Esophagus squamous epithelium (tissue), 5 donors: ENCODE measurements at places on chromosomes 2 and 18.

- DNase-seq, result no peak
Measured at GRCh38 chr2:30675758-30676157, 131.5 kb downstream of the CAPN13 start.

DNA sequence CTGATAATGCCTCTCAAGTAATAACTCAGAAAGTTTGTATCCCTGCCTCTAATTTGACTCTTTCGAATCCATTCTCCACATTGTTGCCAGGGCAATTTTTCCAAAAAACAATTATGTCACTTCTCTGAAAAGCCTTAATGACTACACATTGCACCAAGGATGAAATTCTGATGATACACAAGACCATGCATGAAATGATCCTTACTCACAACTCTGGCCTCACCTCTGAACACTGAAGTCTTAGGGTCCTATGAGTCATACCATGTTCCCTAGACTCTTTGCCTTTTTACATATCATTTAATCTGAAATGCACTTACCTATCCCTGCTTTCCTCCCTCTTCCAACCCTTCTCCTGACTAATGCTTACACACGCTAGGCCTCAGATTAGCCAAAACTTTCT, 51.0 kb downstream of the WDPCP start:
- DNase-seq, result no peak

DNA sequence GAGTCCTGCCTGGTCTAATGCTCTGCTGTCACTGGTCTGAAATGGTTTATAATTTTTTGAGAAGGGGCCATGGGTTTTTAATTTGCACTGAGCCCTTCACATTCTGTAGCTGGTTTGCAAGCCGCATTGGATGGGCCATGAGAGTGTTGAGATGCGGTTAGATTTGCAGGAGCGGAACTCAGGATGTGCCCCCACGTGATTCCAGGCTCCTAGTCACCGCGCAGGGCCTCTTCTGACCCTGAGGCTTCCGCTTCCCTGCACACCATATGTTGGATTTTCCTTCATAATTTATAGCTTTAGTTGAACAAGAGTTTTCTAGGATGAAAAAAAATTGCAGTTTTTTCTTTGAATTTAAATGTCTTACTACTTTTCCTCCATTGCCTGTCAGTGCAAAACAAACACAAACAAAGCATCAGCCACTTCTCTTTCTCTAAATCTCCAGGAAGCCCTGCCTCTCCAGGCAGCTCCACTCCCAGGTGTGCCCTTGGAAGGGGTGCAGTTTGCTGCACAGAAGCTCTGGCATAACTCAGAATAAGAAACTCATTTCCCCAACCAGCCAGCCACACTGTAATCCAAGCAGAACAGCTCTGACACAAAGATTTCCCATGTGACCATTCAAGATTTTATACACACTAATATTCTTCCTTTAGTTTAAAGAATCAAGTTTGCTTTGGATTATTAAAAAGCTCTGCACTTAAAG, 18.4 kb upstream of the TPO start:
- no peak for DNase-seq

DNA sequence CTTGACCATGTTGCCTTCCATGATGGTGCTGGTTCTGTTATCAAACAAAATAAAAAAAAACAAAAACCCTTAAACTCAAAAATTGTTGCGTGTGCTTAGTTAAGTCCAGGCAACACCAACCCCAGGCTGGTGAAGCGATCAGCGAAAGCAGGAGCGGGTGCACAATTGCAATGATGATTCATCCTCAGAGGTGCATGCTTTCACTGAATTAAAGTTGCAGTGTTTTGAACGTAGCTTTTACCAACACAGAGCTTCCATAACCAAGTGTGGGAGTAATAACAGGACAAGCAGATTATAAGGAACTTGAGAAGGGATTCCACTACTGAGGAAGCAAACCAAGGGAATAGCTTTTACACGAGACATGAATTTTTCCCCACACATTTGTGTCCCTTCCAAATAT, 39.7 kb upstream of the RAPH1 start:
- no peak for DNase-seq

DNA sequence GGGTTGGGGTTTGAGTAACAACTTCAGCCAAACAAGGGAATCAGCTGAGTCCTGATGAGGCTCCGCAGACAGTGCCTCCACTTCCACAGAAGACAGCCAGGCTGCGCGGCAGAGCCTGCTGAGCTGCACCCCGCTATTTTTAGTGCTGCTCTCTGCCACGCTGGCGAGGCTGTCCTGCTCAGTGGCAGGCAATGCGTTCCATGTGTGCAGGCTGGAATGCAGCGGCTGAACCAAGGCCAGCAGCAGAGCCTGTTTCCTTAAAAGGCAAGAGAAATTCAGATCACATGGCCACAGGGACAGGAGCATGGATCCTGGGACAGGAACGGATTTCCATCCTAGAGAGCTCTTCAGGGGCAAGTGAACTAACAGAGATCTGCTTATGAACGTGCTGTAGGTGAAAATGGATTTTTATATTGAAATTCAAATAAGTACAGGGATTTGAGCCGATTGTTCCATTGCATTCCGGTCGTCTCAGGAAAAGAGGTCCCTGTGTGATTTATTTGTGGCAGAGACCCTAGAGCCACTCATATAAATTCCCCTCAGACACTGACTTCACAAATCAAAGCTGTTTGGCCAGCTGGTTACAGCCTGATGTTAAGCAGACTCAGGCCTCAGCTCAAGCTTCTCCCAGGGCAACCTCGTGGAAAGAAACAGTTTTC, 98.7 kb downstream of the COL6A3 start:
- DNase-seq, result no peak

DNA sequence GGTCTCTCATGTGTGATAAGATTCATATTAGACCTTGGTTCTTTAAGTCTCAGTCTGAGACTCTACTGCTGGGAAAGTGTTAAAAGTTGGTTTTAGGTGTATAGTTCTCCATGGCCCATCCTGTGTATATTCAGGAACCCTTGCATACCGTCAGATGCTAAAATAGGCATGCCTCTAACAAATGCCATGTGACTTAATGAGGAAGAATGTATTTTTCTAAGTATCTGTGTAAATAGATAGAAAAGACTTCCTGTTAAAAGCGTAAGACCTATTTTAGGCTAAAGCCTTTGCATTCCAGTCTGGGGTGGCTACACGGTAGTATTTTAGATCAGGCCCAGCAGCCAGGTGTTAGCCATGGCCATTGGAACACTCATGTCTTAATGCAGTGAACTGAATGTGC, 73.3 kb downstream of the RHBDD1 start:
- DNase-seq, result no peak

DNA sequence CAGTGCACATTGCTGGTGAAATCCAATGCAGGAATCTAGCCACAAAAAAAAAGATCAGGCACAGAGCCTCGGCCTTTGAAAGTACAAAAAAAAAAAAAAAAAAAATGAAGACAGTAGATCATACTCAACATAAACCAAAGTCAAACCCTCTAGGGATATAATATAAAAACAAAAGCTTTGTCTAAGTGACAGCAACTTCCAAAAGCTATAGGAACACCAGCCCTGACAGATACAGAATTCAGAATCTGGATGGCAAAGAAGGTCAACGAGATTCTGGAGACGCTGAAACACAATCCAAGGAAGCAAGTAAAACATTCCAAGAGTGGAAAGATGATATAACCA, 54.0 kb upstream of the SCN1A start:
- DNase-seq, result no peak
